ENCODE measurements at places on chromosomes 7 and 10.
A peak's percentile ranks its signal among the peaks of the same experiment; 100 is the strongest.

- no peak for DNase-seq
These were observed 758.0 kb downstream of the AUTS2 start for GRCh38 chr7:70356085-70356786.

DNA sequence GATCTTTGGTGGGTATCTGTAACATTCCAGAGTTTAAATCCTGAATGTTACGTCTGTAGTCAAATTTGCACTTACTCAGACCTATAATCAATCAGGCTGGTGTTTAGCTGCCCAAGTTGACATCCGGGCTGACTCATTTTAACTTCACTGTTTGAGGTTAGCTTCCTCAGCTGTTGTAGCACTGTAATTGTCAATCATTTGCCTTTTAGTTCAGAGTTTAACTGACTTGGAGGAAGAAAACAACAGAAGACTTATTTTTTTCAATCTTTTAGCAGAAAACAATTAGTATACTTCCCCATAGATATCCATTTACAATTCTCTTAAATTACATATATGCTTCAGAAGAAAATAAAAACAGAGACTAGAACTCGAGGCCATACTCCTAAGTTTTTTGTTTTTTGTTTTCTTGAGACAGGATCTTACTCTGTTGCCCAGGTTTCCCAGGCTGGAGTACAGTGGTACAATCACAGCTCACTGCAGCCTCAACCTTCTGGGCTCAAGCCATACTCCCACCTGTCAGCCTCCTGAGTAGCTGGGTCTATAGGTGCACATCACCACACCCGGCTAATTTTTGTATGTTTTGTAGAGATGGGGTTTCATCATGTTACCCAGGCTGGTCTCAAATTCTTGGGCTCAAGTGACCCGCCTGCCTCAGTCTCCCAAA, 38.5 kb upstream of the LRRC17 start:
- DNase-seq: no peak

- DNase-seq: no peak
These were observed 167.0 kb upstream of the PRPS1L1 start for GRCh38 chr7:18194616-18195015.

- no peak for DNase-seq
These were observed 190.1 kb downstream of the PLXDC2 start for GRCh38 chr10:20006169-20006870.

DNA sequence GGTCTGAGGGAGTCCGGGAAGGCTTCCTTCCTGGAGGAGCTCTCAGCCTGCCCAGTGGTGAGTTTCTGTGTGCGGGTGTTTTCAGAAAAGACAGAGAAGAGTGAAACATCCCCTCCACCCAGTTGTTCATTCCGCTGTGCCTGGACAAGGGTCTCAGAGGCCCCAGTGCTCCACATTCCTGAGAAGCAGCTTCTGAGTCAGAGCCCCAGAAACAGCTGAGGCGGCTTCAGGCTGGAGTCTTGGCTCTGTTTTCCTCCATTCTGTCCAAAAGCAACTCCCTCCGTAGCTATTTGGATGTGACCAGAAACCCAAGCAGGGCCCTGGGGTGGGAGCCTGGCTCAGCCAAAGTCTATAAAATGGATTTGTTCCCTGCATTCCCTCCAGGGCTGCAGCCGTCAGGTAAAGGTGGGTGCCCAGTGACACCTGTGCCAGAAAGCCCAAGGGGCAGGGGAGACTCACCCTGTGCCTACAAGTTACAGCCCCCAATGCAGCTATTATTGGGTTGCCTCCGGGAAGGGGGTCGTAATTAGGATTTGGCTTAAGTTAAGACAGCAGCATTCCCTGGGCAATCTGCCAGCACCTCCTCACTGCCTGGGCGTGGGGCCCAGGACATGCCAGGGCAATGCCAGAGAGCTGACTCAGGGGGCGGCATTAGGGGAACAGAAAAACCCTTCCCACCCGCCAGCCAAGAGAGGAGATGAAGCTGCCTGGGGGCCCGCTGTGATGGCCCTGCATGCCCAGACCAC, 13.1 kb upstream of the CAMK2G start:
- peak; percentile 50 for DNase-seq

- DNase-seq: no peak
These were observed 27.5 kb downstream of the STRA8 start for GRCh38 chr7:135260930-135261721.
